ENCODE measurements at places on chromosomes 2 and 18.

GRCh38 chr2:217535957-217536708 is 466.7 kb downstream of the TNS1 start:
- no peak for DNase-seq

- no peak for DNase-seq
Measured at GRCh38 chr2:124884315-124884714, 859.2 kb downstream of the CNTNAP5 start.

DNA sequence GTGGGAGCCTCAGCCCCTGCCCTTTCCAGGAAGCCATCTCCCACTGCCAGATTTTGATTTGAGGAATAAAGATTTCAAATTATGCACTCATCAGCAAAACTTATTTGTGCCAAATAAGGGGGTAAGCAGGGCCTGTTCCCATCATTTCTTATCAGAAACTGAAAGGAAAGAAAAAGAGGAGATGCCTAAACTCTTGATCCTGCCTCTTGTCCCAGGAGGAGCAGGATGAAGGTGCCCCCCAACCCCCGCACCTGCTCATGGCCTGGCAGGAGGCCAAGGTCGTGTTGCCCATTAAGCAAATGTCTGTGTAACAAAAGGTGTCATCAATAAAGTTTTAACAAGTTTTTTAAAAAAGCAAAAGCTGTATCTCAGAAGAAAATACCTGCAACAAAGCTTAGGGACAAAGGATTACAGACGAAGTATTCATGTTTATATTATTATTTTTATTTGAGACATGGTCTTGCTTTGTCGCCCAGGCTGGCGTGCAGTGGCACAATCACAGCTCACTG is 80.0 kb downstream of the INPP5D start:
- no peak for DNase-seq

DNA sequence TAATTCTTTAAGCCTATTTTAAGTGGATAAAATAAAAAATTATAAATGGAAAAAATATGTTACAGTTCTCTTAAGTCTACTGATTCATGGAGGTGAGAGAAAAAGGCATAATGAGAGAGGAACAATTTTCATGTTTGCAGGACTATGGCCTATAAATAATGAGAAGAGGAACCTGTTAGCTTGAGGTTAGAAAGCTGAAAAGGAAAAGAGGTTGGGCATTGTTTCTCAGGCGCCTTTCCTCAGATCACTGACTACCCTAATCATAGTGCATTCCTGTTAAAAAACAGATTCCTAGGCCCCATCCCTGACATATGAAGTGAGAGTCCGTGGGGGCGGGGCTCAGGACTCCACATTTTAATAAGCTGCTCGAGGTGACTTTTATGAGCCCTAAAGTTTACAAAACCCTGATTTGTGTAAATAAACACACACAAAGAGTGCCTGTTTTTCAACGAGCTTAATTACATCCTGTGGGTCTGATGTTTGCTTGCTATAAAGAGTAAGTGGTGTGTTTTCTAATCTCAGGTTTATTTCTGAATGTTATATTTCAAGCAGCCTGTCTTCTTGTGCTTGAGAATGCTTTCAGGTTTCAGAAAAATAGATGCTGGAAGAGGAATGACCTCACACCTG is 335.5 kb downstream of the CLIP4 start:
- DNase-seq, result no peak

DNA sequence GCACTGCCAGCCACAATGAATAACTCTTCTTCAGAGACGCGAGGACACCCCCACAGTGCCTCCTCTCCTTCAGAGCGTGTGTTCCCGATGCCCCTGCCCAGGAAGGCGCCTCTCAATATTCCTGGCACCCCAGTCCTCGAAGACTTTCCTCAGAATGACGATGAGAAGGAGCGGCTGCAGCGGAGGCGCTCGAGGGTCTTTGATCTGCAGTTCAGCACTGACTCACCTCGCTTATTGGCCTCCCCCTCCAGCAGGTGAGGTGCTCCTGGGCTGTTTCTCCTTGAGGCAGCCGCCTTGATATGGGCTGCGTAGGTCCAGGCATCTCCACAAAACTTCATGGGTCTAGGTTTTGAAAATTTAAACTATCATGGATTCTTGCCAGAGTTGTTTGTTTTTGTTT is 6.1 kb downstream of the NCAPH start:
- DNase-seq, result no peak

DNA sequence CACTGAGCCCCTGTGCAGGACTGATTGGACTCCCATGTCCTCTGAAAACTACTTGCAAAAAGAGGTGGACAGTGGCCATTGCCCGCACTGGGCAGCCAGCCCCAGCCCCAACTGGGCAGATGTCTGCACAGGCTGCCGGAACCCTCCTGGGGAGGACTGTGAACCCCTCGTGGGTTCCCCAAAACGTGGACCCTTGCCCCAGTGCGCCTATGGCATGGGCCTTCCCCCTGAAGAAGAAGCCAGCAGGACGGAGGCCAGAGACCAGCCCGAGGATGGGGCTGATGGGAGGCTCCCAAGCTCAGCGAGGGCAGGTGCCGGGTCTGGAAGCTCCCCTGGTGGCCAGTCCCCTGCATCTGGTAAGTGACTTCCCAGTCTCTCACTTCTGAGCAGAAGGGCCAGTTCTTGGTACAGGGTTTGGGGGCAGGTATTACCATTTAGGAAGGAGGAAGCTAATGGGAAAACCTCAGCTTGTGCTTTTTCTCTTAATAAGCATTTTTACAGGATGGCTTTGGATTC is 44.1 kb downstream of the TNFRSF11A start:
- no peak for DNase-seq

DNA sequence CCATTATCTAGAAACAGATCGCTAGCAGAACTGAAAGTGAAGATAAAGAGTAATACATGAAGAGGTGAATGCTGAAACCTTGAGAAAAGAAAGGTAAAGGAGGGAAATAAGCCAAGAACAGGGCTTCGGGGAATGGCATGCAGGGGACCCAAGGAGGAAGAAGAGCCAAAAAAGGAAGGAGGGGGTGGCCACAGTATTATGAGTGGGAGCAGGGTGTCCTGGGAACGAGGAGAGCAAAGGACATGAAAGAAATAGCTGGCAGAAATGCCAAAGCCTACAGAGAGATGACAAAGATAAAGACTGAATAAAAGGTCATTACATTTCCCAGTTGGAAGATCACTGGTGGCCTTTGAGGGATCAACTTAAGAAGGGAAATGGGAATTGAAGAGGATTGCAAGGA is 82.9 kb downstream of the ACTR3 start:
- no peak for DNase-seq

- no peak for DNase-seq
Measured at GRCh38 chr2:168114619-168115018, 132.8 kb downstream of the STK39 start.

DNA sequence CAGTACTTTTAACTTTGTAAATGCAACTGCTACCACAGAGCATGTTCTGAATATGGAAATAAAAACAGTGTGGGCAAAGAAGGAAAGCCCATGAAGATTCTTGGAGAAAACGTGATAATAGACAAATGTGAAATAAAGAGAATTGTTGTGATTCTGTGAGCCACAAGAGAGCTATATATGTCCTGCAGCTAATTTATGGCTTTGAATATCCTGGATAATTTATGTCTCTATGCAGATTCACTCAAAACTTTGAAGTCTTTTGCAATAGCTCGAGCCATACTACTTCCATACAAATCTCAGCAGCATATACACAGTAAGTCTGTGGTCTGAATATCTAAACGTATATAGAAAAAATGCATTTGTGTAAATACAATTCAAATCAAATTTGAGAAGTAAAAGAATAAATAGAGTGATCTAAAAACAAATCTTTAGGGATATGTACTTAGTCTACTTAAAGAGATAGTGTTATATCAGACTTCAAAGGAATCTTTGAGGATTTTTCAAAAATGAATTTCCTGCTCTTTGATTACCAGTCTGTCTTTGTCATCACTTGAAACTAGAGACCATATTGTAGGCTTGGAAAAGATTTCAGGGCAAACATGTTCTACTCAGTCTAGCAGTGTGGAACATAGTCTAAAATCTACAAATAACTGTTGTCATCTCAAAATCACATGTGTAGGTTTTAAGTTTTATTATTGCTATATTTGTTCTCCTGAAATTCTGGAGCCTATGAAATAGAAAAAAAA is 107.1 kb downstream of the CSRNP3 start:
- no peak for DNase-seq

DNA sequence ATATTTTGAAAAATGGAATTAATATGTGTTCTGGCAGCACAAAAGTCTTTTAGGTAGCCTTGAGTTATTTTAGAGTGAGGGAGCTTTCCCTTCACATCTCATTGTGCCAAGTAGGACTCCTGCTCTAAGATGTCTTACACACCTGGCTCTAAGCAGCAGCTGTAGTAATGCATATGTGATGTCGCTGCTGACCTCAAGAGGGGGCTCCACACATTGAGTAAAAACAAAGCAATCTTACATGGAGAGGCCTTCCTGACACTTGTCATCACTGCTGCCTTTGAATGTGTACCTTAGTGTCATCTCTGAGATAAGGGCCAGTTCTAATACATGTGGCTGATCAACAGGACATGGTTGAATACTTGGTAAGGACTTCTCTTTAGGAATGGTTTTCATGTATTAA is 75.8 kb downstream of the ACTR3 start:
- no peak for DNase-seq

DNA sequence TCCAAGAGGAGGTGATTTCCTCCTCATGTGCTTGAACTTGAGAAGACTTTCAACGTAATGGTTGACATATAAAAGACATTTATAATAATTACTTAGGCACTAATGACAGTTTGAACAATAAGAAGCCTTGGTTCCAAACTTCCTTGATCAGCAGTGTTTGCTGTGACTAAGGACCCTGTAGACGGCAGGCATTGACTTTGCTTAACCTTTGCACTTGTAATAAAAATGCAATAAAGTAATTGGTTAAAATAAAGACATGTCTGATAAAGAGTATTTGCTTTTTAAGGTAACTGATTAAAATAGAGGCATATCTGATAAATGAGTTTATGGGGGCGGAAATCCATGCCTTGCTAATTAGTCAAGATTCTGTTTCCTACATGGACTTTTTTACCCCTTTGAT is 82.2 kb upstream of the ST8SIA3 start:
- DNase-seq, result no peak

DNA sequence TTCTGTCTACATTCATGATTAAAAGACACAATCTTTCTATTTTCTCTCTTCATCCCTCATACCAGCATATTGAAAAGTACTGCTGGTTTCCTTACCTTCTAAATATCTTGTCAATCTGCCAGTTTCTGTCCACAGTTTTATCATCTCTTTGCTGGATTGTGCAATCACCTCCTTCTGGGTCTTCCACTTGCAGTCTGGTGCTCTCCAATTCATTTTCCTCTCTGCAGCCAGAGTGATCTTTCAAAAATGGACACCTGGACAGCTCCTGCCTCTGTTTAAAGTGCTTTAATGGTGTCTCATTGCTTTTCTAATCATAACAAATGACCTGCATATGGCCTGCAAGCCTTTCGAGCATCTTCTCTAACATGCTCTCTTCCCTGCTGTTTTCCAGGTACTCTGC is 94.0 kb downstream of the C1QL2 start:
- DNase-seq, result no peak

DNA sequence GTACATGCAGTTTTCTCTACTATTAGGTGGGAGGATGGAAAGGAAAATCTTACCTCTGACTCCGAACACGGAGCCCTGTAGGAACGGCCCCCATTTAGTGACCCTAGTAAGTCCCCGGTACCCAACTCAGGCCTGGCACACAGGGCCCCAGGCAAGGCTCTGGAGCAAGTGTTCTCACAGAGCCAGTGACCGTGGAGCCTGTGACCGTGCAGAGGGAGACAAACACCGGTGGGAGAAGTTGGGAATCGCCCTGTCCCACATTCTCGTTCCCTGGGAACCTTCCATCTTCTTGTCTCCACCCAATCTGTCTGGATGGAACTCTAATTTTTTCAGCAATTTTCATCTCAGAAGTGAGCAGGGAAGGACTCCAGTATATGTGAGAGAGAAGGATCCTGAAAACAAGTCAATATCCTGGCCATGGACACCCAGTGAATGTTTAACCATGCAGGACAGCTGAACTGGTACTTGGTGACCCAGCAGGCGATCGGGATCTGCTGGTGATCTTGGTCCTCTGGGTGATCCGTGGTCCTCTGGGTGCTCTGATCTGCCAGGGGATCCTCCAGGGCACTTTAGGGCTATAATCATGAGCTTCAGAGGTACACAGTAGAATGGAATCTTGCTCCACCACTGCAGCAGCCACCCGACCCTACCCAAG is 348.6 kb upstream of the ID2 start:
- DNase-seq, result no peak

- no peak for DNase-seq
Measured at GRCh38 chr2:221405521-221405920, 166.6 kb downstream of the EPHA4 start.

DNA sequence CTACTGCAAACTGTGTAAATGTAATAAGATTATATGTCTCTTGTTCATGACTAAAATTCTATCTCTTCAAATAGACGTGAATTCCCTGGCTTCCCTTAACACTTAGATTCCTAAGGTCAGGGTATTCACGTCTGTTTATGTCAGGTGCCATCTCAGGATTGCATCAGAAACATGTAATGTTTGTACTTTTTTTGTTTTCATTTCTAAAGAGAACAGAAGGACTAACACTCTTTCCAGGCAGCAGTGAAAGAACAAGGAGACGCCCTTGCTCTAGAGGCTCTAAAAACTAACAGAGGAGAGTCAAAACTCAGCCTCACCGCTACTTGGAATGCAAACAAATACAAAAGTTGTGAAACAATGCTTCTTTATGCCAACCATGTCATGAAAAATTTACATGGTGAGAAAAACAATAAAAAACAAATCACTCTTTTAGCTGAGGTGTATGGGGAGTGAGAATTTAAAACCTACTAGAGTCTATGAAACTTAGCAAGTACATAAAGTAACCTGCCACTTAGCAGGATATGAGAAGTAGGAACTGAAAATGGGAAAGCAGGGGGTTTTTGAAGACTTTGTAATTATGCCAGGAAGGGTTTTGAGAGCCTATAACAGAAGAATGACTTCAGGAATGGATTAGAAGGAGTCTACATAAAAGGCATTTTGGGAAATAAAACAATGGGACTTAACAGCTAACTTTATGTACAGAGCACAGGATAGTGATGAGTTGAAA is 522.7 kb downstream of the THSD7B start:
- no peak for DNase-seq

DNA sequence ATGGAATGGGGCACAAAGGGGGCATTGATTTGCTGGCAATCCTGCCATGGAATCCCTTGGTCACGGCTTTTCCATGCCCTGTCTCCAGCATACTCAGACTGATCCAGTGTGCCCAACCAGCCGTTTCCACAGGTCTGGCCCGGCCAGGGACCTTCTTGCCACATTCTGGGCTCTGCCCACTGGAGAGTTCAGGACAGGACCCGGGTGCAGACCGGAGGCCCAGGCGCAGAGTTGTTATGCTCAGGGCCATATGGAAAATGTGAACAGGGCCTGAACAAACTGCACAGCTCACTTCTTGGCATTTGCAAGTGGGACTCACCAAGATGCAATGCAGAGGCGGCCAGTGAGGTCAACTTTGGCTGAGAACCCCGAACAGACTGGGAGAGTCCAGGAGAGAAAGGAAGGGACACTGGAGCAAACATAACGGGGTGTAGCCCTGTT is 15.6 kb upstream of the ASAP2 start:
- no peak for DNase-seq

- no peak for DNase-seq
Measured at GRCh38 chr2:177429688-177430325, 37.2 kb downstream of the AGPS start.

GRCh38 chr2:208501206-208501605 is 94.6 kb downstream of the PTH2R start:
- no peak for DNase-seq

Data from natural killer cell (primary cell).